CD4-positive, alpha-beta T cell treated with Interleukin-17A for 1 hour (primary cell): ENCODE measurements at places on chromosomes 16 and 17.

GRCh38 chr17:81978524-81979298, 1.3 kb downstream of the ASPSCR1 start:
- no peak for DNase-seq

DNA sequence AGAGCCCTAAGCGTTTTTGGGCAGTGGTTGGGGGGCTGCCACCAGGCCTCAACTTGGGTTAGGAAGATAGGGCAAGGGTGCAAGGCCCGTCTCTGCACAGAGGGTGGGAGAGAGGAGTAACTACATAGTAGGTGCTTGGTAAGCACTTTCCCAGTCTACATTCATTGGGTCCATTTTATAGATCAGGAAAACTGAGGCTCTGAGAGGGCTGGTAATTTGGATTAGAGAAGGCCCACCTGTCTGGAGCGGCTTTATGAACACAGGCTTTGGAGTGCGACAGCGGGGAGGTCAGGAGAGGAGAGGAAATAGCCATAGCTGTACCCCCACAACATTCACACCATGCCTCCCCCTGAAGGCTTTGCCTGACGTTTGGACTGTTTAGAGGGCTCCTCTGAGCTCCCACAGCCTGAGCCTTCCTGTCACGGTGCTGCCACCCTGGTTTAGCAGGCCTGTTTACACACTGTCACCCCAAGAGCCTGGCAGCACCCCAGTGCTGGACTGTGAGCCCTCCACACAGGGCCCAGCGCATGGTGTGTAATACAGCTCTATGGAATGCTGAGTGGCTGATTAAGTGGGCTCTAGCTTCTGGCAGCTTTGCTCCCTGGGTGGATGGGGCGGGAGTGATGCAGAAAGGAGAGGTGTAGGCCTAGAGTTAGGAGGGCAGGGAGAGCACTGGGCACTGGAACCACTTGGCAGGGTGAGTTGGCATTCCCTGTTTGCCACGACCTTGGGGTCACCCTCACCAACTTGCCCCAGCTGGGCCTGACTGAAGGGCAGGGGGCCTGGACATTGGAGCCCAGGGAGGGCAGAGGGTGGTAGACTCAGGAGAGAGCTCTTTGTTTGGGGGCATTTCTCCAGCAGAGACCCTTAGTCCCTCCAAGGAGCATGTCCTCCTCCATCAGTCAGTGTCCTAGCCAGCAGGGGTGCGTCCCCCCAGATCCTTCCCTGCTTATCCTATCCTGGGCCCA, 73.7 kb downstream of the RAI1 start:
- no peak for DNase-seq

DNA sequence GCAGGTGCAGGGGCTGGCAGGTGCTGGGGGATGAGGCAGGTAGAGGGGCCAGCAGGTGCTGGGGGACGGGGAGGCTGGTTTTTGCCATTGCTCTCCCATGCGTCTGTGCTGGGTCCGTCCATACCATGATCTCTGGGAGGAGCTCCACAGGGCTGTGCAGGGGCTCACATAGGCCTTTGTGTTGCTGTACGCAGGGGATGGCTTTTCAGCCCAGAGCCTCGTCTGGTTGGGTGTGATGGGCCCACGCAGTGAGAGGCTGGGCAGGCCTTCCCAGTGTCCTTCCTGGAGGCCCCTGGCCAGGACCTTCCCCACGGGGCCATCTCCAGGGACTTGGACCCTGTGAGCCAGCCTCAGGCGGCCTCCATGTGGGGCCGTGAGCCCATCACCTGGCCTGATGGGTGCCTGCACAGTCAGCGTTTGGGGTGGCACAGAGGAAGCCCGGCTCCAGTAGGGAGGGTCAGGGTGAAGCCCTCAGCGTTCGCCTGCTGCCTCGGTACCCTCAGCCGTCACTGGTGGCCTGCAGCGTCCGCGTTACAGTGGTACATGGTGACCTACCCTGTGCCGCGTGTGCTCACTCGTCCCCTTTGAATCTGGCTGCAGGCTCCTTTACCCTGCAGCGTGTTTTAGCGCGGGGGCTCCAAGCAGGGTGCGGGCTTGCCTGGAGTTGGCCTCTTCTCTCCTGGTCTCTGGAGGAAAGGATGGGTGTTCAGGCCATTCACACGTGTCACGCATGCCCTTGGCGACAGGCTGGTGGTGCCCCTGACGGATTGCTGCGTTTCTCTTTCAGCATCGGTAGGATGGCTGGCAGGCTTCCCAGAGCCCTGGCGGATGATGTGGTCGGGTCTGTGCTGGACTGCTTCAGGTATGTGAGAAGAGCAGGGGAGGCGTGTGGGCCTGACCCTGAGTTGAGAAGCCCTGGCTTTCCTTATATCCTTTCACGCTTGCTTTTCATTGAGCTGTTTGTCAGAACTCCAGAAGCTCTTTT, 30.6 kb downstream of the ZNF750 start:
- no peak for DNase-seq

GRCh38 chr16:89060207-89060794, 33.4 kb upstream of the ACSF3 start:
- peak; percentile 22 for DNase-seq

DNA sequence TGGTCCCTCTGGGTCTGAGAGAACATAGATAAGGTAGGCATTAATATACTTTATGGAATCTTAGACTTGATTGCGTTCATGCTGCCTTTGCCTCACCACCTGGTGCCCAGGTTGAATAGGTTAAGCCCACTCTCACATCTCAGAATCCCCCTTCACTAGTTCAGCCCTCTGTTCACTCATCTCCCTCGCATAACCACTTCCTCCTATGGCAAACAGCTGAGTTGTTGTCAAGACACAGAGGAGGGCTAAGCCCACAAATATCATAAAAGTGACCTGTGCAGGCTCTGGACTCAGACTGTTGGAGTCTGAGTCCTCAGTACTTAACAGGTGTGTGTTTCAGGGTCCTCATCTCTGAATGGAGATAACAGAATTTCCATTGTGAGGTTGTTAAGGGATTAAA, 55.7 kb downstream of the GOSR1 start:
- no peak for DNase-seq

GRCh38 chr17:6651919-6652452, 424 bp downstream of the C17orf100 start:
- peak; percentile 52 for DNase-seq

DNA sequence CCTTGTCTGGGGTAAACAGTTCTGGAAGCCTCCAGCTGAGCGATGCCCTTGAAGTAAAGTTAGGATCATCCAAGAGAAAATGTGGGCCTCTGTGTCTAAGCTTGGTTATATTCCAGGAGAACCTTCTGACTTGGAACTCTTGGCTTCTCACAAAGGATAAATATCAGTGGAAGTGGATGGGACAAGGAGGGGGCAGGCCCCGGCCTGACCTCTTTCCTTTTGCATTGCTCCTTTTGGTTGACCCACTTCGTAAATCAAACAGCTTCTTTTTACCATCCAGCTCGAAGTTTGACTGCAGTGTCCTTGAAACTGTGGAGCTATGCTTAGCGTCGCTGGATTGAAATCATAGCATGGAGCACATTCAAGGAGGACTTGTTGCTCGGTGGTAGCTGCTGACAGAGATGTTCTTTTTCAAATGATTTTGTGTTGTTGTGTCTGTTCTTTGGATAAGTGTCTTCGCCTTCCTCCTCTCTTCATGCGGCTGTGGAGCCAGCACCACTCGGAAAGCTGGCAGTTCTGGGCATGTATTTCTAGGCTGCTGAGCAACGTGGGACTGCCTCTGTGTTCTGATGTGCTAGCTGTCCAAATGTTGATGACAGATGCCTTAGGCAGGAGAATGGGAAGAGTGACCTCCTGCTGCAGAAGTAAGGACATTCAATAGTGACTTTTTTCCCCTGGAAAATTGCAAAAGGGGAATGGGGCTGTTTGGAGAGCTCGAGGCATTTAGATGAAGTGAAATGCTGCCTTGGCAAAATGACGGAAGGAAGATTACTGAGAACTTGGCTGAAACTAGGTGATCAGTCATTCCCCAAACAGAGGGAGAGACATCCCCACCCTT, 4.5 kb downstream of the MINK1 start:
- no peak for DNase-seq

GRCh38 chr17:69540356-69540755, 125.9 kb downstream of the MAP2K6 start:
- no peak for DNase-seq

DNA sequence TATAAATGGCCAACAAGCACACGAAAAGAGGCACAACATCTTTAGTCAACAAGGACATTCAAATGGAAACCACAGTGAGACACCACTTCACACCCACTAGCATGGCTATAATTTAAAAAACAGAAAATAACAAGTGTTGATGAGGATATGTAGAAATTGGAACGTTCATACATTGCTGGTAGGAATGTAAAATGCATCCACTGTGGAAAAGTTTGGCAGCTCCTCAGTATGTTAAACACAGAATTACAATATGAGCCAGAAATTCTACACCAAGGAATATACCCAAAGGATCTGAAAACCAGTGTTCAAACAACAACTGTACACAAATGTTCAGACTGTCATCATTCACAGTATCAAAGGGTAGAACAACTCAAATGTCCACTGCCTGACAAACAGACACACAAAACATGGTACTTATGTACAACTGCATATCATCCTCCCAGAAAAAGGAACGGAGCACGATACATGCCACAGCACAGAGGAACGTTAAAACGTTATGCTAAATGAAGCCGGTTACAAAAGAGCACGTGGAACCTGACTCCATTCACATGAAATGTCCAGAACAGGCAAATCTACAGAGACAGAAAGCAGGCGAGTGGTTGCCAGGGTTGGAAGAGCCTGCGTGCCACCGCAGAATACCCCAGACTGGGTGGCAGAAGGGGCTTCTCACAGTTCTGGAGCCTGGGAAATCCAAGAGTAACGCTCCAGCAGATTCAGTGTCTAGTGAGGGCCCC, 32.8 kb upstream of the METRNL start:
- no peak for DNase-seq

GRCh38 chr17:10290041-10290440, 82.8 kb downstream of the MYH13 start:
- DNase-seq: no peak

DNA sequence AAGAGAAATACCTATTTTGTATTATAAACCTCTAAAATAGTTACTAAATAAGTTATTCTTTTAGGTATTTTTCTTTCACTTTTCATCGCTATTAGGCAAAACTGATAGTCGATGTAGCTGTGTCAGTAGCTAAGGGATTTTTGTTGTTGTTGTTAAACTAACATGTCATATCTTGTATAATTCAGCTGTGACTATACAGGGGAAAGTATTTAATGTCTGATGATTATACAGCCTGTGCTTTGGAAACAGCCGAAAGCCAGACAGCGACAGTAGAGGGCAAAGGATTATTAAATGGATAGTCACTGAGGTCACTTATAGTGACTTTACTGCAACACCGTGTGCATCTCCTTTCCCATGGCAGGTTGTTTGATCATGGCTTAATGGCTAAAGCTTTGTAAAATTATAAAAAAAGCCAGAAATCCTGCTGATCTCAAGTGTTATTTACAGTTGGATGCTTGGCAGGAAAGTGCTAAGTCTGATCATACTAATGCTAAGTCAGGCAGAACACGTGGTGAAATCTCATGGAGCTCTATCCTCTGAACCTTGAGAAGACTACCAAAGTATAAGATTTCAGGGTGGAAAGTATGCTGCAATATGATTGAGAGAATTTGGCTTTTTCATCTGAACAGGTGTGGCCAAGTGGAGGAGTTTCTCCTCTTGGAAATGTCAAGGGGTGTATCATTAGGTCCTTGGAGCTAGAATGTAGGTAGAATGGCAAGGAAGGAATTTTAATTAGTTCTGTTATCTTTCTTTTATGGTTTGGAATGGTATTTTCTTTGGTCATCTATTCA, 88.4 kb downstream of the FTO start:
- no peak for DNase-seq

- no peak for DNase-seq
Observed at GRCh38 chr16:57858635-57859034, 56.3 kb upstream of the KIFC3 start.

DNA sequence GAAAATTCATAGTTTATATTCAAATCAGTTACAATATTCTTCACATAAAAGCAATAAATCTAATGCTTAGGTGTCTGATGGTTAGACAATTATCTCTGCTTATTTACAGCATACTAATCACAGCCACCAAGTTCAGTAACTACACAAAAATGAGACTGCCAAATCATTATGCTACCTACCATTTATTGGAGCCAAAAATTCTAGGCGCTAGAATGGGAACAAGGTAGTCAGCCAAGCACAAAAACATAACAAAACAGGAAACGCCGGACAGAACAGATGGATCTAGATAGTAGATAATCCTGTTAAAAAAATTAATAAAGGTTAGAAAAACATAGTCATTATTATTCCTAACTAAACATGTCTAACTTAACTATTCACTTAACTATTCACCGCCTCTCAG, 3.6 kb downstream of the ARL6IP1 start:
- DNase-seq: no peak

DNA sequence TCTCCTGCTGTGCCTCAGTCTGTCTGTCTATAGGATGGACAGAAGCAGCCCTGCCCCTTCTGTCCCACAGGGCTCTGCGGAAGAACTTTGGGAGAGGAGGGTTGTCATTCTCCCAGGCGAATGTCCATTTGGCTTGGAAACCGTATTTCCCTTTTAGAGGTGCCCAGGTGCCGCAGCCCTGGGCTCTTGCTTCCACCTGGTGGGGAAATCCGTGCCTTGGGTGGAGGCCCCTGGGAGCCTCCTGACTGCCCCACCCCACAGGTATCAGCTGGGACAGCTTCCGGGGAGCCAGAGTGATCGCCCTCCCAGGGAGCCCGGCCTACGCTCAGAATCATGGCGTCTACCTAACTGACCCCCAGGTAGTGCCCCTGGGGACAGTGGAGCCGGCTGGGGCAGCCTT, 12.7 kb downstream of the FCSK start:
- DNase-seq: no peak

- no peak for DNase-seq
Observed at GRCh38 chr16:27599606-27600005, 49.7 kb downstream of the KATNIP start.

GRCh38 chr17:5781236-5781927, 197.1 kb upstream of the NLRP1 start:
- DNase-seq: no peak

DNA sequence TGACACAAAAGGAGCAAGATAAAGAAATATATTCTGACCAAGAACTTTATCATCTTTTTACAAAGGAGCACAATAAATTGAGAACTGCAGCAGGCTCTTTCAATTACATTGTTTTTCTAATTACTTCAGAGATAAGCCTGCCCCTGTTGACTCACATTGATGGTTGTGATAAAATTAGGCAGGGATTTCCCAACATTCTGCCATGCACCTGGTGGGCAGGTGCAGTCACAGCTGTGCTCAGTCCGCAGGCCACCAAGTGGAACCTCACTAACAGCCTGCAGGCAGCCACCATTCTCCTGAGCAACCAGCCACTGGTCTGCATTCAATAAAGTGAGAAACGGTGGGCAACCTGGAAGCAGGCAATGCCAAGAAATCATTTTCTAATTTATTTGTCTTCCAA, 5.1 kb downstream of the FANCA start:
- DNase-seq: no peak

- DNase-seq: no peak
Observed at GRCh38 chr16:80433623-80434022, 107.2 kb upstream of the DYNLRB2 start.

- no peak for DNase-seq
Observed at GRCh38 chr16:54879681-54880080, 51.0 kb upstream of the IRX5 start.
